ENCODE measurements at places on chromosomes 12 and 14. TPM values are rescaled to one million over a fixed set of nuclear protein-coding genes. Genes with fewer than 3 reads are reported as not detected.

GRCh38 chr12:121366063-121366459, 13.8 kb upstream of the ANAPC5 start:
- no peak for DNase-seq

DNA sequence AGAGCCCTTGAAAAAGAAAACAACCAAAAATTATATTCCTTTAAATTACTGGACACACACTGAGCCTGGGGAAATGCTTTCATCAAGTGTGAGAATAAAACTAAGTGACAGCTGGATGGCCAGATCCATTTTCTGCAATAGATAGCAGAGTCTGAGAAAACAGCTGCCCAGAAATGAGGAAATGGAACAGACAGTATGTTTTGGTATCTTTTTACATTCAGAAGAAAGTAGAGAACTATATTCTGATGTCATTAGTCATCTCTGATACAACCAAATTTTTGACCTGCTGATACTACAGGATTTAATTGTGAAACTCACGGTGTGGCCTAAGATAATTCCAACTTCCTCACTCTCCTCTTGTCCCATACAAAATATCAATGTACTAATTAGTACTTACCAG, 78.2 kb downstream of the HMGA2 start:
- DNase-seq: no peak

The SSTR1 gene
- 0.49 TPM for total RNA-seq

GRCh38 chr14:64787619-64788018, 83.4 kb downstream of the PLEKHG3 start:
- no peak for DNase-seq

GRCh38 chr14:64409126-64409920, 21.2 kb downstream of the MTHFD1 start:
- DNase-seq: no peak

GRCh38 chr14:51211149-51211548, 28.9 kb upstream of the TMX1 start:
- DNase-seq: no peak

The CD27 gene
- total RNA-seq: 0.20 TPM

The SMCO2 gene
- total RNA-seq: not detected

The EFS gene
- total RNA-seq: 24.1 TPM

The FBLN5 gene
- 46.5 TPM for total RNA-seq

DNA sequence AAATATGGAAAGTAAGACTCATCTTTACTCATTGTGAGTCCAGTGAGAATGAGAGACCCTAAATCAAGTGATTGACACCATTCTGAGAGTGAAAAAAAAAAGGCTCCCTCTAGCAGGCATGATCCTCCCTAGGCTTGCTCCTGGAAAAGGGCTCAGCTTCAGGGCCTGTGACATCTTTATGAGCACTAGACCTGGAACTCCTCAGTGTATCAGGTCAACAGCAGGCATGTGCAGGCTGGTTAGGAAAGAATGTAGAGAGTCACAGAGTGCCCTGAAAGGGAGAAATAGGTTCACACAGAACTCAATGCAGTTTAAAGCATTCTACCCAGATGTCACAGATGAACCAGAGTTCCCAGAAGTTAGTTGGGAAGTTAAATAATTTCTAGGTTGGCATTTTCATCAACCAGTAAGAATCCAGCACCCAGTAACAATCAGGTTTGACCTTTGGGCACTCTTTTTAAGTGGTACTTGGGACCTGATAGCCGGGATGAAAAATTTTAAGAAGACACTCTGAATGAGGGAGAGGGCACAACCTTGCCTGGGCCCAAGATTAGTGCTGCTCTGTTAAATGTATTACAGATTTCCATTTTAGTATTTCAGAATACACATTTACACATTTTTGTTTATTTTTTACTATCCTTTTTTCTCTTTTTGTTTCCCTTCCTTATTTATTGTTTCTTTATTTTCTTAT, 828.8 kb downstream of the C12orf50 start:
- no peak for DNase-seq

GRCh38 chr14:65027127-65027799, 40.6 kb downstream of the FNTB start:
- no peak for DNase-seq

All from skin of body (tissue), 3 donors.